ENCODE measurements at places on chromosomes 11 and 22.

- DNase-seq, result no peak
Observed at GRCh38 chr22:45683248-45683647, 11.6 kb downstream of the ATXN10 start.

DNA sequence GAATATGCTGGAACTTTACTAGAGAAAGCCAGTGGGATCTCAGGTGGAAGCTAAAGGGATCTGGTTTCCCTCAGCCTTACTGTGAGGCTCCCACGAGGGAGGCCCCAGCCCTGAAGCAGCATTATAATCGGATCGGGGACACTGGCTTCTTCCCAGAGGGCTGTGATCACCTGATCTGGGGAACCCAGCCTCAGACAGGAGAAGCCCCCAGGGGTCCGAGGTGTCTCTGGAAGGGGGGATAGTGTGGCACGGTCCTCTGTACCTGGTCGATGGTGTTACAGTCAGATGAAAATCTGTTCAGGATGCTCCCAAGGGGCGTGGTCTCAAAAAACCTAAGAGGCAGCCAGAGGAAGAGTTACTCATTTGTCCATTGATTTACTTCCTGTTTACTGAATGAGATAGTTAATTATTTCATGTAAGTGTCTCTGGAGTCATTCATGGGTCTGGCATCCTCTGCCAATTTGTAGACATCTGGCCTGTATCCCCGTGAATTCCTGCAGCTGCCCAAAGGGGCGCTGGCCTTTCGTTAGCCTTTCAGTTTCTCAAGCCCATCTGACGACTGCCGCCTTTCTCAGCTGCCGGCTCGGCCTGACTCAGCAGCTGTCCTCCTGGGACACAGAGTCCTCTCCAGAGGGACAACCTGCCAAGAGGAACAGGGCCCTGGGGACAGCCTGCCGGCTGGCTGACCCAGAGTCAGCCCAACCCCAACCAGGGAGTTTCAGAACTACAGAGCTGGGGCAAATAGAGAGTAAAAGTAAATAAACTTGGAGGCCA, 17.0 kb upstream of the KCNJ11 start:
- DNase-seq, result no peak

GRCh38 chr11:11312738-11313137, 40.3 kb downstream of the CSNK2A3 start:
- no peak for DNase-seq

GRCh38 chr22:46617207-46617985, 2.8 kb upstream of the GRAMD4 start:
- no peak for DNase-seq

GRCh38 chr11:120890609-120891320, 133.1 kb upstream of the TBCEL start:
- no peak for DNase-seq

DNA sequence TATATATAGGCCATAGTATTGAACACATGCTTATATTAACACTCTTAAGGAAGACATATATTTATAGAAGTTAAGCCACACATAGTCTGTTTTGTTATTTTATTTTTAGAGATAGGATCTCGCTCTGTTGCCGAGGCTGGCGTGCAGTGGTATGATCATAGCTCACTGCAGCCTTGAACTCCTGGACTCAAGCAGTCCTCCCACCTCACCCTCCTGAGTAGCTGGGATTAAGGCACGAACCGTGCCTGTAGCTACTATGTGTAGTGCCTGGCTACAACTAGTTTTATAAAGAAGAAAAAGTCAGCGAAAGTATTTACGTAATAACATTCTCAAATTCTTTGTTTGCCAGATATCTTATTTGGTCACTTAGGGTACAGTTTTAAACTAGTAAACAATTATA, 5.6 kb upstream of the UCP2 start:
- DNase-seq, result no peak

DNA sequence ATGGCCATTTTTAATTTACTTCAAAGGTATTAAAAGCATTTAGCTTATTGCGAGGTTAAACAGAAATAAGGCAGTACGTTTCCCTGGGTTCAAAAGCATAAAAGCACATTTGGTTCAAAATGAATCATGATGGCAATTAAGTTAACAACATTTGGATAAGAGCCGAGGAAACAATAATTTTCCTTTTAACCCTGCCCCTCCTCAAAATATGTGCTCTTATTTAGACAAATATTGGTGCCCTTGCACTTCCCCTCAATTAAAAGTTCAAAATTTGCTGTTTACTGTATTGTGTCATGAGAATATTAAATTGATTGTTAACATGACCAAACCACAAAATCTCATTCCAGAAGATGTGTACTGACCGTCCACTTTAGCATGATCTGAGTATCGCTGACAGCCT, 48.7 kb downstream of the VSIG10L2 start:
- no peak for DNase-seq

DNA sequence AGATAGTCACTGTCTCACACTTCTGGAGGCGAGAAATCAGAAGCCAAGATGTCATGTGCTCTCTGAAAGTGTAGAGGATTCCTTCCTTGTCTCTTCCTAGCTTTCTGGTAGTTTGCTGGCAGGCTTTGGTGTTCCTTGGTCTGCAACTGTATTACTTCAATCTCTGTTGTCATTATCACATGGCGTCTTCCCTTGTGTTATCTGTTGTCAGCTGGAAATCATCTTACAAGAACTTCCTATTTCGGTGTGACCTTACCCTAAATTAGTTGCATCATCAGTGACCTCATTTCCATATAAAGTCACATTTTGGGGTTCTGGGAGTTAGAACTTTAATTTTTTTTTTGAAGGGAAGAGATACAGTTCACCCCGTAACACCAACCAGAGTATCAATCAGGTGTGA, 3.3 kb upstream of the LIN7C start:
- DNase-seq, result no peak

Measured in CD4-positive, alpha-beta T cell treated with Interleukin-6 at 100 ng/mL for 8 hours (primary cell).